ENCODE measurements at places on chromosomes 7 and 10.
A peak's percentile ranks its signal among the peaks of the same experiment; 100 is the strongest.

GRCh38 chr7:4835398-4836205, 26.2 kb downstream of the PAPOLB start:
- no peak for DNase-seq

- DNase-seq: no peak
Measured at GRCh38 chr7:105304040-105304895, 84.5 kb downstream of the SRPK2 start.

- DNase-seq: peak; percentile 50
Measured at GRCh38 chr7:6026011-6026819, 5.0 kb upstream of the ANKRD61 start.

GRCh38 chr10:104333032-104333727, 5.1 kb downstream of the ITPRIP start:
- DNase-seq: no peak

DNA sequence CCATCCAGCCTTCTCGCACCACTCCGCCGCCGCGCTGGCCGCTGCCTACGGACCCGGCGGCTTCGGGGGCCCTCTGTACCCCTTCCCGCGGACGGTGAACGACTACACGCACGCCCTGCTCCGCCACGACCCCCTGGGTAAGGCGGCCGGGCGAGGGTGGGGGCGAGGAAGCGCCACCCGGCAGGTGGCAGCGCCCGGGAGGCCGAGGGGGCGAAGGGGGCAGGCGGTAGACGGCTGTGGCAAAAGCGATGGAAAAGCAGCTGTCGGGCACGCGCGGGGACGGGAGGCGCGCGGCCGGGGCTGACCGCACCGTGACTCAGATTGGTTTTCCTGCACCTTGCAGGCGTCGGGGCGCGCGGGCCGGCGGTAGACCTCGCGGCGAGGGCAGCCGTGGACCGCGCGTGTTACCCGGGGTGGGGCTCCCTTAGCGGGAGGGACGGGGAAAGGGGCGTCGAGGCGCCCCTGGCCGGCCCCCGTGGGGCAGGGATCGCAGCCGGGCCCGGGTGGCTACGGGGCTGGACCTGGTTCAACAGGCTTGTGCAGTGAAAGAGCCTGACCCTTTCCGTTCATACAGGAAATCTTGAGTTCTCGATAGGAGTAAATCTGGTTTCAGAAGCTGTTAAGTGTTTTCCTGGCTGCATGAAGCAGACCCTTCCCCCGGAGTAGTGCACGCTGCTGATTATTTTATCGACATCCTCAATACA, 608 bp downstream of the HHEX start:
- DNase-seq: peak; percentile 58

Measured in neural progenitor cell (in vitro differentiated cells).